Activated naive CD8-positive, alpha-beta T cell treated with anti-CD3 and anti-CD28 coated beads, Interleukin-2, amount 50 U/mL, for 24 hours (primary cell): ENCODE measurements at places on chromosomes 2 and 18.
A peak's percentile ranks its signal among the peaks of the same experiment; 100 is the strongest.

DNA sequence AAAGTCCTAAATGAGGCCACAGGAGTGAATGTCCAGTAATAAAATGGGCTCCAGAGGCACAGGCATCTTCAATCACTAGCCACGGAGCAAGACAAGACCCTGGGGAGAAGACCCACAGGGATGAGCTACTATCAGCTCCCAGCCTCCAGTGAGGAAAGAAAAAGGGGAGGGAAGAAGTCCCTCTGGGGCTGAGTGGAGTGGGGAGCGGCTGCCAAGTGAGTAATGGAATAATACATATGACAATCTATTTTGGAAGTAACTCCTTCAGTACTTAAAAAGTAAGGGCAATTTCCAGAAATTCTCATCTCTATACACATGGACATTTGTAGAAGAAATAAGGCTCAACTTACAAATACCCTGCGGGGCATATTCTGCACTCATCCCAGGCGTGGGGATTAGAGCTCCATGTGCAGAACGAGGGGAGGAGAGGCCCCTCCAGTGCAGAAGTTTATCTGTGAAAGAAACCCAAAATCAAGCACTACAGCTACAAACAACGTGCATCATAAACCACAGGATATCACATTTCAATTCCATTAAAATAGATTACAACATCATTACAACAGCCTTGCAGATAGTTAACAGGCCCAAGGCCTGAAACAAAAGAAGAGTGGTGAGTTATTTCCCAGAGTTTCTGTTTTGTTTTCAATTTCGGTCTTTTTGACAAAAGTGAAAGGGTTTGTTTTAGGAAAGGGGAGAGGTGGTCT is 84.9 kb downstream of the BCL11A start:
- no peak for DNase-seq

DNA sequence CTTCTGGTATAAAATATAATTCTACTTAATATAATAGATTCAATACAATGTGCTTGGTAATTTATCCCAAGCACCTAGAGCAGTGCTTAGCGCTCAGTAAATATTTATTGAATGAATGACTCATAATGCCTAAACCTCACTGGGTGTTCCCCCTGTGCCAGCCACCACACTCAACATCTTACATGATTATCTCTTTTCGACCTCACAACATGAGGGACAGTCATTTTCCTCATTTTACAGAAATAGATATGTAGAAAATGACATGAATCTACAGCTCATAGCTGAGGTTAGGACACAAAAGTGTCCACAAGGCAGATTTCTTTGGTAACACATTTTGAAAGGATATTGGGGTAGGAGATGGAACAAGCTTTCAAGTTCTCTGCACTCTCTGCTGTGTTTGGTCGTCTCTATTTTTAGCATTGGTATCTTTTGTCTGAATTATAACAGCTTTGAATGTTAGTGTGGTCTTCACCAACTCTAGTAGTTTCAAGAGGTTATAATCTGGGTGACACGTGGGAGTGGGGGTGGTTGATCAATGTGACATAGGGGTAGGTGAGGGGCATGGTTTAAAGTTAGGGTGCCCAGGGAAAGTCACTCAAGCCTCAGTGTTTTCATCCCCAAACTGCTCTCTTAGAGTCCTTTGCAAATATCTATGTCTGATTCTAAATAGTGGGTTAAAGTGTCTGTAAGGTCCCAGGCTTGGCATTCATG is 9.8 kb downstream of the MYOM1 start:
- DNase-seq, result no peak

DNA sequence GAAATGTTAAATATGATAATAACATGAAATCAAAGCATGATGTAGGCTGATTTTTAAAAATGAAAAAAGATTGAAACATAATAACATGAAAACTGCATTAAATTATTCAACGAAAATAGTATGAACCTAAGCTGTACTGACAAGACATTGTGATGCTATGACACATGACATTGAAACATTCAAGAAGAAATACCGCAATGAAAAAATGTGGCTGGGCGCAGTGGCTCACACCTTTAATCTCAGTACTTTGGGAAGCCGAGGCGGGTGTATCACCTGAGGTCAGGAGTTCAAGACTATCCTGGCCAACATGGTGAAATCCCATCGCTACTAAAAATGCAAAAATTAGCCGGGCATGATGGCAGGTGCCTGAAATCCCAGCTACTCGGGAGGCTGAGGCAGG is 14.6 kb downstream of the CXCR1 start:
- DNase-seq, result no peak

DNA sequence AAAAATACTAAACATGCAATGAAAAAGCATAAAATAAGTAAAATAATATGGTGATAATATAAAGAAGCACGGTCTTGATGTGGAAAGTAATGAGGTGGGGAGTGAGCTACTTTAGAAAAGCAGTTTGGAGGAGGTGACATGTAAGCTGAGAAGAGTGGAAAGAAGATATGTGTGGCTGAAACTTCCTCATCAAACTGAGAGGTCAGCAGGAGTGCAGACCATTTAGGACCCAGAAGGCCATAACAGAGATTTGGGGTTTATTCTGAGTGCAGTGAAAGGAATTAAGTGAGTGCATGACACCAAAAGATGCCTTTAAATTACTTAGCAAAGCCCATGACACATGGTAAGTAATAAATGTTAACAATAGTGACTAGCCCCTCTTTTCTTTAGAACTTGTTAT is 24.4 kb upstream of the TMEM182 start:
- DNase-seq, result no peak

DNA sequence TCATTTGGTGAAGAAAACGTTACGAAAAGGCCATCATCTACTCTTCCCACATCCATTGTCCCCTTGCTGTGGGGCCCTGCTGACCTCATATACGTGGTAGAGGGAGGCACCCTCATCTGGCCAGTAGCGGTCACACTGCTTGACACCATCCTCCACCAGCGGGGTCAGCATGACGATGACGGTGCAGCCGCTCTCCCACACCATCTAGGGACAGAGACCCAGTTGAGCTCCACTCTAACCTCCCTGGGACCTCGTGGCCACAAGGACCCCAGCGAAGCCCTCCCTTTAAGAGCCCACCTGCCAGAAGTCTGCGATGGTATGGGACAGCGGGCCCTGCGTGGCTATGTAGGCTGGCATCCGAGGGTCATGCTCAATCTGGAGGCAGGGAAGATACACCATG is 13.1 kb downstream of the PTPRN start:
- no peak for DNase-seq

- DNase-seq, result no peak
Observed at GRCh38 chr2:64189167-64189566, 44.9 kb upstream of the PELI1 start.

DNA sequence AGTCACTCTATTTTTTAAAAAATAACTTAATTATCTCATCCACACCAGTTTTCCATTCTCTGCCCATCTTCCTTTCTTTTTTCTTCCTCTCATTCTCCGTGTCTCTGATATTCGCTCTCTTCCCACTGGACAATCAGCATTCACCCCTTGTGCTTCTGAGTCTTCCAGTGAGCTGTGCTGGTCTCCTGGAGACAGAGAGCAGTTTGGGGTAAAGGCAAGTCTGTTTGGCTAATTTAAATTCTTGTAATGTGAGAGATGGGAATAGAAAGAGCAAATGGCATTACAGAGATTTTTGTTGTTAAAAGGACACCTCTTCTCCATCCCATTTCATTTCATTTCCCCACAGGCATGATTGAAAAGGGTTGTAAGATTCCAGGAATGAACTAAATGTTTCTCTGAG is 107.5 kb downstream of the DTNA start:
- DNase-seq, result no peak

DNA sequence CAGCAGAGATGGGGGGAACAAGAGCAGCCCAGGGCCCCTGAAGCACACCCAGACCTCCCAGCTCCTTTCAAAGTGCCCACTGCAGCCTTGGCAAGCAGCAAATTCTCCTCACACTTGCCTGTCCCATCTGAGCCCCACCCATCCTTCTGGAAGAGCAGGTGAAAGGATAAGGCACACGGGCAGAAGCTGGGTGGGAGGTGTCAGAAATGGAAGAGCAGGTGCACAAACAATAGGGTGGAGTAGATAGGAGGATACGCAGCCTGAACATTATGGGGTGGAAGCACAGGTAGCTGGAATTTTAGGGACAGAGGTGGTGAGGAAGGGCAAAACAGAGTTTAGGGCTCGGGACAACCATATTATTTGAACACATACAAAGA is 69.2 kb downstream of the TNS1 start:
- DNase-seq, result no peak

- DNase-seq, result no peak
Observed at GRCh38 chr2:207727261-207727660, 15.8 kb downstream of the CCNYL1 start.

- DNase-seq, result no peak
Observed at GRCh38 chr2:233022561-233022960, 9.5 kb upstream of the NGEF start.

DNA sequence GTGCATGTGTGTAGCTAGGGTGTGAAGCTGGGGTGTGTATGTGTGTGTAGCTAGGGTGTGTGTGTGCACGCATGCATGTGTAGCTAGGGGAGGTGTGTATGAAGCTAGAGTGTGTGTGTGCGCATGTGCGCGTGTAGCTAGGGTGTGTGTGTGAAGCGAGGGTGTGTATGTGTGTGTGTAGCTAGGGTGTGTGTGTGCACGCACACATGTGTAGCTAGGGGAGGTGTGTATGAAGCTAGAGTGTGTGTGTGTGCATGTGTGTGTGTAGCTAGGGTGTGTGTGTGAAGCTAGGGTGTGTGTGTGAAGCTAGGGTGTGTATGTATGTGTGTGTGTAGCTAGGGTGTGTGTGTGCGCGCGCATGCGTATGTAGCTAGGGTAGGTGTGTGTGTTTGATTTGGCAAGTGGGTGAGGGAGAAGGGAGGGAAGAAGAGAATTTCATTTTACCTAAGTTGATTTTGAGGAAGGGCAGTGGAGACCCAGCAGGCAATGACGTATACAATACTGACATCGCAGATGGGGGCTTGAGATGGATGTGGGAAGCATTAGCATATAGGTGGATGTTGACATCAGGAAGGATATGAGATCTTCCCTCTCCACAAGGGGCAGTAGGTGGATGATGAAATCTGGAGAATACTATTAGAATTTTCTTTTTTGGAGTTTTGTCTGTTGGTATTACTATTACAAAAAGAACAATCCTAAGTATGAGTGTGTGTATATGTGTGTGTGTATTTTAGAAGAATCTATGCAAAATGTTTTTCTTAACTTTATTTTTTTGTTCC is 70.7 kb downstream of the PRELID3A start:
- no peak for DNase-seq

GRCh38 chr18:62131301-62131909 is 55.5 kb downstream of the PIGN start:
- peak; percentile 55 for DNase-seq

DNA sequence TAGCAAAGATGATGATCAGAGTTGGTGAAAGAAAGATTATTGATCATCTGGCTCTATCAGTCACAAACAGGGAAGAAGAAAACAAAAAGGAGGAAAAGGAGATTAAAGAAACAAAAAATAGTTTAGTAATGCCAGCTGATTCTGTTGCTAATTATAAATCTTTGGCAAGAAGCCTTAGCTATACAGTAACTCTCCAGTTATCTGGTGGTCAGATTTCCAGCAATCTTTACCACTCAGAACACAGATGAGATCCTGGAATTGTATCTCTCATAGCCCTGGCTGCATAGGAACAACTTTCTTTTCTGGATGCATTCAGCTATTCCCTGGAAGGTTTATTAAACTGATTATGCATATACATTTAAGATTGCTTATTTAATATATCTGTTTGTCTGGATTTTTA is 256.8 kb upstream of the ZEB2 start:
- no peak for DNase-seq

DNA sequence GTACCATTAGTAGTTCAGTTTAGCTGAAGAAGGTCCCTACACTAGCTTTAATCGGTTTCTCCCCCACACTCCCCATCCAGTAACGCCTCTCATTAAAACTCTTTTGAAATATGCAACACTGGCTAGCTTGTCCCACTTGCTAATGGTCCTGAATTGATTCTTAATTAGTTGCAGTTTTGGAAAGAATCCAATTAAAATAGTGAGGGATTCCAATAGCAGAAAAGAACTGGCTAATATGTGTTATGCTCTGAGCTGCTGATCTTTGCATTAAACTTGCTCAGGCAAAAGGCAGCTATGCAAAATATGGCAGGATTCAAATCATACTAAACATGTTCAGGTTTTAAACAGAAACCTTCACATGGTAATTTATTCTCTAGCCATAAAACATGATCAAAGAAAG is 252.5 kb upstream of the HNRNPA3 start:
- DNase-seq, result no peak

- DNase-seq, result no peak
Observed at GRCh38 chr2:164896634-164897355, 55.2 kb upstream of the COBLL1 start.

DNA sequence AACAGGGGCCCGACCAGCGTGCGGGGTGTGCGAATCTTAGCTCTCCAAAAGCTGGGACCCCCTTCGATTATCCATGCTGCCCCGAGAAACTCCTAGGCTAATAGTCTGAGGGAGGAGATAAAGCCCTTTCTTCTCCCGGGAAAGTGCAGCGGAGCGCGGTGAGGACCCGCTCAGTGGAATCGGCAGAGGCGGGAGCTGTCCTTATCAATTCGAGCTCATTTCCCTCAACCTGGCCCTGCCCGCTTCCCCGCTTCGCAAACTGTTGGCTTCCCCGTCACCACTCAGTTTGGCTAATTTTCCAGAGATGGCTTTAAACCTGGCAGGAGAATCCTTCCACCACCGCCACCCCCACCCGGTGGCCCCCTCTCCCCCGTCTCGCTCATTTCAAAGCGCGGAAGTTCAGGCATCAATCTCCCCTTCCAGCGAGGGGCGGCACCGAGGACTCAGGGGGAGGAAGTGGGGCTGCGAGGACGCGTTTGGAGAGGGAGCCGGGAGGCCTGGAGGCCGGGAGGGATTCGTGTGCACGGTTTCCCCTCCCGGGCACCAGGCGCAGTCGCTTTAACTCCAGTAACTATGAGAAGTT is 1.6 kb downstream of the KLHL14 start:
- DNase-seq, result peak; percentile 7

DNA sequence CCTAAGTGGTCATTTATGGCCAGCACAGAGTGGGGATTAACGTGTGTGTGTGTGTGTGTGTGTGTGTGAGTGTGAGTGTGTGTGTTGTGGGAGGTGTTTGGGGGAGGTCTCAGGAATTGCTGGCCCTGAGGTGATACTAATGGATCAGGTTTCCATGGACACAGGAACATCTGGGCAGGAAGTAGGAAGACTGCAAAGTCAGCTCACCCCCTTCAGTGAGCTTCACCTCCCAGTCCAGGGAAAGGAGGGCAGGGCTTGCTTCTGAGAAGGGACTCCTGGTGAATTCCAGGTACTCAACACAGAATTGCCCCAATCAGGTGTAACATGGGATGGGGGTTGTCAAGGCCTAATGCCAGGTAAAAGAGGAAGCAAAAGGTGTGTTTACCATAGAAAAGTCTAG is 30.3 kb upstream of the IL1R1 start:
- no peak for DNase-seq

- no peak for DNase-seq
Observed at GRCh38 chr18:60003610-60004185, 103.9 kb downstream of the PMAIP1 start.

DNA sequence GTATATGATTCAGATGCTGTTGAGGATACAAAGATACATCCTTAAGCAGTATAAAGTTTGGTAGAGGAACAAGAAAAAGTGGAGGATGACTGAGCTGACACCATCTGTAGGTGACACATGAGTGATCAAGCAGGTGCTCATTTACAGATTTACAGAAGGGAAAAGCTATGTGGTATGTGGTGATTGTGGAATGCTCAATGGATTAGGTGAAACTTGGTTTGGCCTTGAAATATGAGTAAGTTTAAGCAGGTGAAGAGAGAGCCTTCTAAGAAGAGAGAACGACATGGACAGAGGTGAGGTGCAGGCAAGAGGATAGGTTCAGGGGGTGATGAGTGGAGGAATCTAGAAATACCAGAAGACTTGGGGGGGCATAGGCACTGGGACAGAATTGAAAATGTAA is 5.9 kb downstream of the ASXL3 start:
- no peak for DNase-seq

GRCh38 chr2:222255090-222255489 is 43.7 kb downstream of the PAX3 start:
- no peak for DNase-seq
